Activated CD4-positive, alpha-beta memory T cell treated with anti-CD3 and anti-CD28 coated beads, Interleukin-2, amount 10 ng/mL, durations not matched to agents 7 days and 5 days (primary cell): ENCODE measurements at places on chromosomes 7 and 10. TPM values are rescaled to one million over a fixed set of nuclear protein-coding genes. Genes with fewer than 3 reads are reported as not detected.

USP6NL gene
- total RNA-seq, result 0.80 TPM

INSYN2A gene
- not detected for total RNA-seq

HELLS gene
- total RNA-seq, result 101 TPM

AGBL3 gene
- 3.4 TPM for total RNA-seq

NRCAM gene
- total RNA-seq, result not detected

- H3K4me1 ChIP-seq, result no peaks in the 10 kb centered on the region
- peaks cover 2% of the 10 kb centered on the region for H3K27me3 ChIP-seq
- DNase-seq, result no peak
- no peak overlapping the region for H3K27ac ChIP-seq
These were observed 23.5 kb upstream of the FAM180A start for GRCh38 chr7:135771961-135772638.

DNA sequence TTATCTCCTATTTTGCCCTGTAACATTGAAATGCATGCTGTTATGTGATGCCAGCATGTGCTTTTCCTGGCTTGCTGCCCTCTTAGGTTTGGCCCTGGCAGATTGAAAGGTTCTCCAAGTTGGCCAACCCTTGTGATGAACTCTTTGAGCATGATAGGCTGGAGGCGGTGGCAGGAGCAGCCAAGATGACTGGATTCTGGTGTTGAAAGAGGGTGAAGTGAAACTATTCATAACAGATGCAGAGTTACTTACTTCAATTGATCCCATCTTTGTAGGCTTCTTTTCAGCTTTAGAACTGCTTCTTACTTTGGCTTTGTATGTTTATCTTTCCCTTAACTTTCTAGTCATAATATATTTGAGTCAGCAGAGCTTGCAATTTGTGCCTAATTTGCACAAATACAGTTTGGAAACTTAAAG is 57.6 kb downstream of the BICC1 start:
- DNase-seq, result no peak
- H3K36me3 ChIP-seq, result no peaks in the 10 kb centered on the region
- H3K27ac ChIP-seq, result no peak overlapping the region
- no peaks in the 10 kb centered on the region for H3K4me1 ChIP-seq

DNA sequence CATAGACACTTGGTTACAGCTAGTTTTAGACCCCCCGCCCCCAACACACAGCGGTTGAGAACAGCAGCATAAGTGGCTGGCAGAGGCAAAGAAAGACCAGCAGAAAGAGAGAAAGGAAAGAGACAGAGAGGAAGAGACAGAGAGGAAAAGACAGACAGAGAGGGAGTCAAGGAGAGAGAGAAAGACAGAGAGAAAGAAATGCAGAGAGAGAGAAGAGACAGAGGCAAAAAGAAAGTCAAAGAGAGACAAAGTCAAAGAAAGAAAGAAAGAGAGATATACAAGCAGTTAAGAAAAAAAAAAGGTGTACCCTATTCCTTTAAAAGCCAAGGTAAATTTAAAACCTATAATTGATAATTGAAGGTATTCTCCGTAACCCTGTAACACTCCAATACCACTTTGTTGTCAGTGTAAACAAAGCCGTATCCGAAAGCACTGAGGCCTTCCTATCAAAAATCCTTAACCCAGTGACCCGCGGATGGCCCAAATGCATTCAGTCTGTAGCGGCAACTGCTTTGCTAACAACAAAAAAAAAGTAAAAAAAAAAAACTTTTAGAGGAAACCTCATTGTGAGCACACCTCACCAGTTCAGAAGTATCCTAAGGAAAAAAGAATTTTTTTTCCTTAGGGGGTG is 11.9 kb upstream of the SLC12A9 start:
- no peak for DNase-seq
- H3K27ac ChIP-seq, result no peak overlapping the region
- peaks cover 4% of the 10 kb centered on the region for H3K27me3 ChIP-seq
- H3K36me3 ChIP-seq, result no peaks in the 10 kb centered on the region
- H3K4me1 ChIP-seq, result peaks cover 24% of the 10 kb centered on the region

DNA sequence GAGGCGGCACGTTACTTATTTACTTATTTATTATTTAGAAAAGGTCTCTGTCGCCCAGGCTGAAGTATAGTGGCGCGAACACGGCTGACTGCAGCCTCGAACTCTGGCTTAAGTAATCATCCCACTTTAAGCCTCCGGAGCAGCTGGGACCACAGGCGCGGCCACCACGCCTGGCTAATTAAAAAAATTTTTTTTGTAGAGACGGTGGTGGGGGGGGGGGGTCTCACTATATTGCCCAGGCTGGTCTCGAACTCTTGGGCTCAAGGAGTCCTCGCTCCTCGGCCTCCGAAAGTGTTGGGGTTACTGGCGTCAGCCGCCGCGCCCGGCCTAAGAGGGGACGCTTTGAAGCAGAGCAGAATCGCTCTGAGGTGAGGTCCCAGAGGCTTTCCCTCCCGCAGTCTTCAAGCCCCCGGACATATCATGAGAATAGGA is 675 bp upstream of the FRAT2 start:
- peaks cover 23% of the 10 kb centered on the region for H3K27me3 ChIP-seq
- DNase-seq, result no peak
- peaks cover 16% of the 10 kb centered on the region for H3K36me3 ChIP-seq
- H3K4me3 ChIP-seq, result peak overlapping the region; percentile 27

DNA sequence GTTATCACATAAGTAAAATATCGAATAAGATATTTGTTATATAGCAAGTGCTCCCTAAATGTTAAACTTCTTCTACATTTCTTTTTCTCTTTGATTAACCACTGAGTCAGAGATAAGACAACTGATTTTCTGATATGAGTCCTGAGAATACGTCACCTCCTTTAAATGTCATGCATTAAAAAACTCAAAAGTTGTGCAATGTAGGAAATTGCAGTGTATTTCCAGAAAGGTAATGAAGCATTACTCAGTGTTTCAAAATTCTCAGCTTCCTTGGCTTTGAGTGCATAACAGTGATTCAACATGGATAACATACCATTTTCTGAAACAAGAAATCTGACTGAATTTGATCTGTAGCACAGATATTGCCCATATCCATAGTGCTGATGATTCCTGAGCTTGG is 155.8 kb downstream of the BMPER start:
- H3K36me3 ChIP-seq, result no peaks in the 10 kb centered on the region
- no peaks in the 10 kb centered on the region for H3K27me3 ChIP-seq
- H3K4me3 ChIP-seq, result no peak overlapping the region
- no peaks in the 10 kb centered on the region for H3K4me1 ChIP-seq
- no peak for DNase-seq

GRCh38 chr7:105512415-105512814 is 9.7 kb downstream of the PUS7 start:
- H3K4me1 ChIP-seq, result peaks cover 19% of the 10 kb centered on the region
- H3K27ac ChIP-seq, result no peak overlapping the region
- no peak for DNase-seq

GRCh38 chr10:96496281-96496925 is 17.3 kb downstream of the TLL2 start:
- H3K4me1 ChIP-seq, result no peaks in the 10 kb centered on the region
- H3K27me3 ChIP-seq, result peaks cover 24% of the 10 kb centered on the region

GRCh38 chr7:92135052-92135889 is 994 bp upstream of the CYP51A1 start:
- H3K4me1 ChIP-seq, result peaks cover 39% of the 10 kb centered on the region
- H3K27me3 ChIP-seq, result peaks cover 1% of the 10 kb centered on the region
- peak overlapping the region; percentile 95 for H3K27ac ChIP-seq
- DNase-seq, result no peak

- no peak overlapping the region for H3K4me3 ChIP-seq
- no peaks in the 10 kb centered on the region for H3K27me3 ChIP-seq
- no peak for DNase-seq
These were observed 549.1 kb downstream of the LRMDA start for GRCh38 chr10:75980419-75981002.

DNA sequence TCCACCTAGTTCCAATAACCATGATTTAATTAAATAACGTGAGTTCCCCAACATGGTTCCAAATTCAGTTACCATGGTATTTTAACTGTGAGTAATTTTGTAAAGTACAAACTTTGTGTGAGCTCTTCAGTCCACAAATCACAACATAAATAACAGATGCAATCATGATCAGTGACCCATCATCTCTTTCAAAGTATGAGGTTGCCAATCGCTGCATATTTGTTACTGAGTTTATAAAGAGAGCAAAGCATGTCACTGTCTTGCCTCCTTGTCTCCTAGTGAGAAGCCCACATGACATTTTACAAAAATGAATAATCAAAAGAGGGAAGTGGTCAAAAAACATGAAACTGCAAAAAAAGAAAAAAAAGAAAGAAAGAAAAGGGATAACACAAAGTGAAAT is 69.1 kb upstream of the PDSS1 start:
- no peaks in the 10 kb centered on the region for H3K36me3 ChIP-seq
- no peak overlapping the region for H3K27ac ChIP-seq
- no peak overlapping the region for H3K4me3 ChIP-seq
- H3K27me3 ChIP-seq, result peaks cover 39% of the 10 kb centered on the region
- no peak for DNase-seq
- peaks cover 2% of the 10 kb centered on the region for H3K4me1 ChIP-seq

- no peak overlapping the region for H3K4me3 ChIP-seq
- DNase-seq, result no peak
- H3K36me3 ChIP-seq, result no peaks in the 10 kb centered on the region
These were observed 20.4 kb downstream of the PWWP2B start for GRCh38 chr10:132417257-132417910.

GRCh38 chr10:92756201-92757065 is 66.7 kb downstream of the HHEX start:
- no peak overlapping the region for H3K27ac ChIP-seq
- H3K36me3 ChIP-seq, result no peaks in the 10 kb centered on the region
- H3K4me1 ChIP-seq, result peaks cover 16% of the 10 kb centered on the region
